ENCODE measurements at places on chromosomes 3 and 15.

GRCh38 chr3:62496503-62496902 is 123.2 kb upstream of the FEZF2 start:
- DNase-seq, result no peak

- DNase-seq, result no peak
Observed at GRCh38 chr15:87570206-87570605, 686.3 kb downstream of the NTRK3 start.

DNA sequence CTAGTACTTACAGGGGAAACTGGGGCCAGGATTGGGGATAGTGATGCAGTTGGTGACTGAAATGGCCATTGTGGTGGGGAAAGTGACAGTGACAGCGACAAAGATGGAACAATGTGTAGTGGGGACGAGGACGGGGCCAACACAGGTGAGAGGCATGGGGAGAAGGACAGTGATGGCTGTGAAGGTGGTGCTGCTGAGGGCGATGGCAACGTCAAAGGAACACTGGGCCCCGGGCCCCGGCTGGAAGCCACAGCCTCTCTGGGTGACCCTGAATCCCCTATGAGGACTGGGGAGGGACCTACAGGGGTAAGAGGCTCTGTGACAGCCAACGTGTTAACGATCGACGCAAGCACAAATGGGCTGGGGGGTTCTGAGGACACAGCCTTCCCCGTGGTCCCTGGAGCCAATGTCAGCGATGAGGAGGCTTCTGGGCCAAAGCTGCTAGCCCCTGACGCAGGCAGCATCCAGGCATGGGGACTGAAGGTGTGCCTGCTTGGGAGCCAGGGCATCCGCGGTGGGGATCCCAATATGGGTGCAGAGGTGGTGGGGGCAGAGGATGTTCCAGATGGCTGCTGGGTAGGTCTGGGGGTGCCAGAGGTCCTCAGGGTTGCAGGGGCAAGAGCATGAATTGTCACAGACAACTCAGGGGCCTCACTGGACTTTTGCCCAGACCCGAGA is 25.2 kb upstream of the GOLGA6C start:
- no peak for DNase-seq

GRCh38 chr3:6229778-6230410 is 631.0 kb upstream of the GRM7 start:
- DNase-seq, result no peak

GRCh38 chr3:55523471-55523870 is 36.4 kb upstream of the WNT5A start:
- DNase-seq, result no peak

DNA sequence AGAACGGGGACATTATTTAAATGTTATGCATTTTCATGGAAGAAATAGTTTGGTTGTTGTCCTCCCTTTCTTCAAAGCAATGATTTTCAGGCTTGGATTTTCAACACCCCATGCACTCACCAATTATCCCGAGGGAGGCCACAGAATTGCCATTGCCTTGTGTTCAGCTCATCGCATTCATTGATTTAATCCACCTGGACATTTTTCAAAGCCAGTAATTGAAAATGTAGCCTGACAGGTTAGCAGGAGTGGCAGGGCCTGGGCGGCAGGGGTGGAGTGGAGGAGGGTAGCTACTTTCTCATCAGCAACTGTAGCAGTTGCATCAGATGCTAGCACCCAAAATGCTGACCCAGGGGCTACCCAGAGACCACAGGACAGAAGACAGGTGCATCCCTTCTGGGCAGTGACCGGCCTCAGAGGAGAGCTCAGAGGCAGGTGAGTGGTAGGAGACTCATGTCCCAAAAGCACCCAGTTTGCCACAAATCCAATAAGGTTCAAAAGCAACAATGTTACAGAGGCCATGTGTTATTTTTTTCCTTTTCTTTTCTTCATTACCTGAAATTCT is 242.4 kb downstream of the CD47 start:
- no peak for DNase-seq

DNA sequence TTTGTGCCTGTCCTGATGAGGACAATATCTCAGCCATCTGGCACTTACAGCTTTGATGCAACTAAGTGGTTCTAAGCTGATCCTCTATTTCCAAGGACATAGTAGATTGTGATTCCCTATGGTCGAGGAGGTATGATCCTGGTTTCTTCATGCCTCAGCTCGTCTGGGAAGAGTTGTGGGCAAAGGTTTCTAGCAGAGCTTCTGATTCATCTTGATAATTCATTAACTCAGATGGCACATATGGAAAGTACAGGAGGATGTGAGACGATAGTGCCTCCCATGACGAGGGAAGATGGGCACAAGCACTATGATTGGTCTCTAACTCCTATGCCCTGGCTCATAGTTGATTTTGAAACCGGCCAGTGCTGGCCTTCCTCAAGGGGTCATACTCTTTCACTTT is 334.2 kb upstream of the SEMA6D start:
- DNase-seq, result no peak

DNA sequence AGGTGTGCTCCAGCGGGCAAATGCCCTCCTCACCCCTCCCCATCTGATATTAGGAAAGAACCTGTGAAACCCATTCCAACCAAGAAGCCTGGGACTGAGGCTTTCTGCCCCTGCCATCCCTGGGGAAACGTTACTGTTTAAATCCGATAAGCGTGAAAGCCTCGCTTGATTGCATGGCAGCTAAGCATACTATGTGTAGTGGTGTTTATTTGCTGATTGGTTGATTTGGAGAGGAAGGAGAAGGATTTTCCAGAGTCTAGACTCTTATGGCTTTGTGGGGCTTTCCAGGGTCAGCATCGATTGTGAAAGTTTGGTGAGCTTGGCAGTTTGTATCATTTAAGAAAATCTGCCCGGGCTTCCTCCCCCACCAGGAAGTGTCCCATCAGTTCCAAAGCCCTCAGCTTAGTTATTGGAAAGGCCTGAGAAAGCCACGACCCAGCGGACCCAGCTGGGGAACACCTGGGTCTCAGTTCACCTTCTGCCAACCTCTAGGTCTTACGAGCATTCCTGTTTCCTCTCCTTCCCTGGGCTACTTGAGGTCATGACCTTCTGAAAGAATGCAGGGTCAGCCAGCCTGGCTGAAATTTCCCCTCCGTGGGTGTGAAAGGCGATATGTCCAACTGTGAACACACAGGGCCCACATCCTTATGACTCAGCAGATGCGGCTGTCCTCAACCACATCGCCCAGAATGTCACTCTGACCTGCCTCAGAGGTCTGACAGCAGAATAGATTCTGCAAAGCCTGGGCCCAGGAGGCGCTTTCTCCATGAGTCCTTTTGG is 62.8 kb upstream of the HERC1 start:
- DNase-seq, result peak; percentile 77

DNA sequence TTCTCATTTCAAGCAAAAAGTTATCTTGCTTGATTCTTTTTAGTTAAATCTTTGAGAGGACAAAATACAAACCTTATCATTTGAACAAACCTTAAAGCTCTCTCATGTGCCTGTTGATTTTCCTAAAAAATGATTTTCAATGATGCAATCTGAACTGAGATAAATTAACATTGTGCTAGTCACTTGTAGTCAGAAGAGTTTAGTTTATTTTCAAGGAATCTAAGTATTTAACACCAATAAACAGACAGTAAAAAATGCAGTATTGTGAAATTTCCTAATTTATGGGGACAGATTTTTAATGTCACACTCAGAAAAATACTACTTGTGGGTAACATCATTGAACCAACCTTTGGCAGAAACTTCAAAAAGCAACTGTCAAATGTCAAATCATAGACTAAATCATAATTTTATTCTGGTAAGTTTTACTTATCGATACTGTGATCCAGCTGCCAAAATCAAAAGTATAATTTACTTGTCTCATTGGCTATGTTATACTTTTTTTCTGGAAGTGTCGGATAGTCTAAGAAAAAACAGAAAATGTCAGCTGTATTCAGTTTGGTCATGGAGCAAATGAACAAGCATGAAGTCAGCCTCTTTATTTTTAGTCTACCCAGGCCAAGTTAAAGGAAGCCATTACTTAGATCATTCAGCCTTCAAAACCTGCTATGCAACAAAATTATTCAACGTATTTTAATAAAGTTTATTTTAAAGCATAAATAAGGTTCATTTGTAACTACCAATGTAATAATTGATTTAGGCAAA is 52.4 kb upstream of the FNDC3B start:
- peak; percentile 54 for DNase-seq
